Stimulated activated CD4-positive, alpha-beta T cell treated with anti-CD3 and anti-CD28 coated beads, Interleukin-12 subunit alpha, Interleukin-12 subunit beta, amount 100 ng/mL, for 24 hours (primary cell): ENCODE measurements at places on chromosomes 6 and 20.

DNA sequence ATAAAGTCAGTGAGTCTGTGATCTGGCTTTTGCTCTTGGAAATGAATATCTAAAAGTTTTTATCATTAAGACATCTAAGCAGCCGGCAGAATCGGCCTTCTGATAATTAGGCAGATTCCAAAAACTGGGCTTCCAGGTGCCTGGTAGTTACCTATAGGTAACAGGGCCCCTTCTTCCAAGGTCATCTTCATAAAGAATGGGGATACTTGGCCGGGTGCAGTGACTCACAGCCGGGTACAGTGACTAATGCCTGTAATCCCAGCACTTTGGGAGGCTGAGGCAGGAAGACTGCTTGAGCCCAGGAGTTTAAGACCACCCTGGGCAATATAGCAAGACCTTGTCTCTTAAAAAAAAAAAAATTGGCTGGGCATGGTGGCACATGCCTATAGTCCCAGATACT lies 12.9 kb upstream of the RBL1 start:
- DNase-seq, result no peak

DNA sequence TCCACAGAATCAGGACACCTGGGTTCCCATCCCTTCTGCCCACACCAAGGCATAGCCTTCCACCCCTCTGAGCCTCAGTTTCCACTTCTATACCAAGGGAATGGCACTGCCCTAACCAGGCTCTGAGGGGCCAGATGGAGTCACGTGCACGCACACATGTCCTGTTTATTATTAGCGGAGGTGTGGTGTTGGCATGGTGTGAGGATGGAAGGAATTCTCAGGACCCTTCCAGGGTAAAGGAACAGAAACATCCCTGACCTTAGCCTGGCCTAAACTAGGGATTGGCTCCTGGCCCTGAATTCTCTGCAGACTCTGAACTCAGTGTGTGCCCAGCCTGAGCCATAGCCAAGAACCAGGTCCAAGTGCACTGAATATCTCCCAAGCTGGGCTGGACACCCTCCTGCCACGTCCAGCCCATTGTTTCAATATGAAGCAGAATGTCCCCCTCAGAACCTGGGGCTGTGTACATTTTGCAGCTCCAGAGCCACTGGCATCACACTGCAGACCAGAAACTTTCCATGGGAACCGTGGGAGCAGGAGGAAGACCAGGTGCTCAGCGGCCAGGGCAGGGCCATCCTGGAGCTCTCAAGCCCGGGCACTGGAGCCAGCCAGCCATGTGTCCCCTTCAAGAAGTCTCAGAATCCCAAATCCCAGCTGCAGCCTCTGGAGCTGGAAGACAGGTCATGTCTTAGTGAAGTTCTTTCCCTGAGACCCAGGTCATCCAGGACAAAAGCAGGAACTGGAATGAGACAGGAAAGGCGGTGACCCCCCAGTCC lies 208.4 kb downstream of the ANKRD60 start:
- DNase-seq, result no peak

GRCh38 chr20:4684837-4685413 lies 36.8 kb upstream of the PRND start:
- no peak for DNase-seq

GRCh38 chr20:38050686-38051085 lies 17.1 kb downstream of the RPRD1B start:
- no peak for DNase-seq

- no peak for DNase-seq
These were observed 142.3 kb downstream of the LY86 start for GRCh38 chr6:6730831-6731230.

GRCh38 chr20:21548390-21549035 lies 34.6 kb upstream of the NKX2-2 start:
- no peak for DNase-seq

GRCh38 chr6:154891901-154892300 lies 103.2 kb upstream of the TIAM2 start:
- no peak for DNase-seq

- DNase-seq, result no peak
These were observed 62.2 kb upstream of the FABP7 start for GRCh38 chr6:122717350-122717749.

GRCh38 chr6:168318579-168319278 lies 848 bp downstream of the DACT2 start:
- DNase-seq, result no peak

GRCh38 chr20:16441546-16442164 lies 131.6 kb downstream of the KIF16B start:
- DNase-seq, result no peak
